ENCODE measurements at places on chromosomes 3 and 15.

DNA sequence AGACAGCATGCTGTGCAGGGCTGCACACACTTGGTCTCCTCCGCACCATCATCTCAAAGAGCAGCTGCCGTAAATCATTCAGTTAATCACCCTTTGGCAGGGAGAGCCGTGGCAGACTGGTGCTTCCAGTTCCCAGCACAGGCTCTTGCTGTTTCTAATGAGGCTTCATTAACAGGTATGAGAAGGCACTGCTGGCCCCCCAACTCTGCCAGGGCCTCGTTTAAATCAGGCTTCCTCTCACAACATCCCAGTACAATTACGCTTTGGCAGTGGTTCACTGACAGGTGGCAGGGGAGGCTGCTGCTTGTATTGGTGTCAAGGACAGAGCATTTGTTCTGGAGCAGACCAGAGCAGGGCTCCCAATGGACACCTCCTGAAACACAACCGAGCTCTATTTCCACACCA lies 77.1 kb downstream of the BFSP2 start:
- DNase-seq: no peak

GRCh38 chr3:181316482-181316881 lies 326.9 kb upstream of the DNAJC19 start:
- DNase-seq: peak; percentile 33

DNA sequence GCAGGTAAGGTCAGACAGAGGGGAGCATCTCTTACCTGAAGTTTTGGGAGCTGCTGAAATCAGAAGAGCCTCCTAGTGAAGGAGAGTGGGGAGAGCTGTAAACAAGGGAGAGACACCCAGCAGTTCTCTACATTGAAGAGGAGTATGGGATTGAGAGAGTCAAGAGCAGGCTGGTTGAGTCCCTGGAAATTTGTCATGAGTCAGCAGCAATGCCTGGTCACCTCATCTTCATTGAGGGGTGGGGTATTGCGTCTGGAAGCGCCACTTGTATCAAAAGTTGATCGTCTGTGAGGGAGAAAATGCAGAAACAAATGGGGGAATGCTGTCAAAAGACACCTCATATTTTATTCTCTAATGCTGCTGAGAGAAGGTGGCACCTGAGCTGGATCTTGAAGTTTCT lies 256.6 kb upstream of the CFAP20DC start:
- no peak for DNase-seq

- no peak for DNase-seq
These were observed 92.0 kb upstream of the RNU6-1 start for GRCh38 chr15:67931861-67932260.

DNA sequence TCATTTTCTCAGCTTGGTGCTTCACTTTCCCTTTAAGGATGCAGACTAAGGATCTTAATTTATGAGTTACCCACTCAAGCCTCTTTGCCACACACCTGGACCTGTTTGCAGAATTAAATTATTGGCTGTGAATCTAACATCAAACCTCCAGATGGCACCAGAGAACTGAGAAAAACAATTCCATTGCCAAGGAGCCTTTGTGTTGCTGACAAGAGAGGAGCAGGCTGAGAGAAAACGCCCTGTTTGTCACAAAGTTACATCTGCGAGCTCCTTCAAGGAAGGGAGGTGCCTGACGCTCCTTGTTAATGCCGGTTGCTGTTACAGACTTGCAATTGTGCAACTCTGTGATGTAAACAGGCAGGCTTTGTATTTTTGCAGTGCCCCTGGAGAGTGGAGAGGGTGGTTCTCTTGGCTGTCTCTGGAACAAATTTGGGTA lies 36.3 kb upstream of the TMC3 start:
- DNase-seq: peak; percentile 99

- DNase-seq: no peak
These were observed 1225.9 kb upstream of the EPHA6 start for GRCh38 chr3:95588473-95588872.

- DNase-seq: peak; percentile 61
These were observed 72.0 kb upstream of the MAP4 start for GRCh38 chr3:48088056-48088748.

Data from NB4 (cell line).